GDM1 (cell line): ENCODE measurements at places on chromosomes 4 and X.
A peak's percentile ranks its signal among the peaks of the same experiment; 100 is the strongest.

DNA sequence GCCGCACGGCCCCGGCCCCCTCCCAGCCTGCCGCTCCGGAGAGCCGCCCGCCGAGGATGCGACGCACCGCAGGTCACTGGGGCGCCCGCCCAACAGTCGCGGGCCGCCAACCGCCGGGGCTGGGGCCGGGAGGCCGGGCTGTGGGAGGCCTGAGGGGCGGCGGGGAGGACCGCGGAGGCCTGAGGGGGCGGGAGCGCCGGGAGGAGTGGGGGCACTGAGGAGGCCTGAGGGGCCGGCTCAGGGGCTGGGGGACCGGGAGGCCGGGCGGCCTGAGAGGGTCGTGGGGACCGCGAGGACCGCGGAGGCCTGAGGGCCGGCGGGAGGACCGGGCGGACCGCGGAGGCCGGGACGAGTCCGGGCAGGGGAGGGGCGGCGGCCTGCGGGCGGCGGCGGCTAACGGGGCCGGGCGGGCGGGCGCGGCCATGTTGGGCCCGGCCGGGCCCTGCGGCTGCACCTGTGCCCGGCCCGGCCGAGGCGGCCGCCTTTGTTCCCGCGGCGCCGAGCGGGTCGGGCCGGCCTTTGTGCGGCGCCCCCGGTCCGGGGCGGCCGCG is 353 bp downstream of the NSD2 start:
- DNase-seq: no peak

- no peak for DNase-seq
Observed at GRCh38 chrX:22974616-22975015, 25.1 kb upstream of the DDX53 start.

- DNase-seq: no peak
Observed at GRCh38 chr4:13441506-13441905, 42.6 kb downstream of the RAB28 start.

DNA sequence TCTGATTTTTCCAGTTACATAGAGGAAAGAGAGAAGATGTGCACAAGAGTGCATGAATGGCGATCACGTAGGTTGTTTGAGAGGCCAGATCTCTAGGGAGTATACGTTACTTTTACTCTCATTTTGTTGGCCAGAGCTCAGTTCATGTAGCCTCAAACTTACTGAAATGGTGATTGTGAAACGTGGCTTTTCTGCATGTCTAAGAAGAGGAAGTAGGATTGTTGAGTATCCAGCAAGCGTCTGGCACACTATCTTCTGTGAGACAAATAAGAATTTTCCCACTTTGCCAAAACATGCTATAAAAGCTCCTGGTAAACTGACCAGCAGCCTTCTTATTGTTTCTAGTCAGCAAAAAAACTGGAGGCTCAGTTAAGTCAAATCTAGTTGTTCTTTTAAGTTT is 264.5 kb upstream of the EMCN start:
- no peak for DNase-seq

DNA sequence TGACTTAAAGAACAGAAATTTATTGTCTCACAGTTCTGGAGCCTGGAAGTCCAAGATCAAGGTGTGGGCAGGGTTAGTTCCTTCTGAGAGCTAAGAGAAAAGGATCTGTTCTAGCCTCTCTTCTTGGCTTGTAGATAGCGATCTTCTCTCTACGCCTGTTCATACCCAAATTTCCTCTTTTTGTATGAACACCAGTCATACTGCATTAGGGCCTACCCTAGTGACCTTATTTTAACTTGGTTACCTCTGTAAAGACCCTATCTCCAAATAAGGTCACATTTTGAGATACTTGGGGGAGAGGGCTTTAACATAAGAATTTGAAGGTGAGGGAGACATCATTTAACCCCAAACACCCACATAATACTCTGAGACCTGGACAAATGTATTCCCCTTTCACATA is 55.6 kb upstream of the SPP1 start:
- DNase-seq: peak; percentile 46

DNA sequence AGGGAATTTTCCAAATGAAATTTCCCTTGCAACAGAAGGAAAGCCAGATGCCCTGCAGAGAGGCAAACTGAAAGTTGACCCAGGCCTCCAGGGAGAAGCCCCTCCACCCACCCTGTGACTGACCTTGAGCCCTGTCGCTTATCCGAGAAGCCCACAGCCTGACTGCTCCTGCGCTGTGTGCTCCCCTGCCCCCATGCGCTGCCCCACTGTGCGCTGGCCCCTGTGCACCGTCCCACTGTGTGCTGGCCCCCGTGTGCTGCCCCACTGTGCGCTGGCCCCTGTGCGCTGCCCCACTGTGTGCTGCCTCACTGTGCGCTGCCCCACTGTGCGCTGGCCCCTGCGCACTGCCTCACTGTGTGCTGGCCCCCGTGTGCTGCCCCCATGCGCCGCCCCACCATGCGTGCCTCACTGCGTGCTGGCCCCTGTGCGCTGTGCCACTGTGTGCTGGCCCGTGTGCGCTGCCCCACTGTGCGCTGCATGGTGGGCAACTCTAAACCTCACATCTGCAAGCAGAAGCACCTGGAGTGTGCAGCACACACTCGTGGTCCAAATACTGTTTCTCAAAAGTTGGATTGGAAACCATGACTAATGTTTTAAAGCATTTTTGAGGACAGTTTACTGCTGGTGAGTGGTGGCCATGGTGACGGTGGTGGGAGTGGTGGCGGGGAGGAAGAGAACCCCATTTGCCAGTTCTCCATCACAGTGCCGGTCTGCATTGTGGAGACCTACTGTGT is 8.3 kb upstream of the GRPEL1 start:
- DNase-seq: no peak
